NT2/D1 (cell line): ENCODE measurements at places on chromosomes 2 and 18.
A peak's percentile ranks its signal among the peaks of the same experiment; 100 is the strongest.

GRCh38 chr2:112579241-112579640 lies 5.2 kb upstream of the CHCHD5 start:
- DNase-seq = no peak

DNA sequence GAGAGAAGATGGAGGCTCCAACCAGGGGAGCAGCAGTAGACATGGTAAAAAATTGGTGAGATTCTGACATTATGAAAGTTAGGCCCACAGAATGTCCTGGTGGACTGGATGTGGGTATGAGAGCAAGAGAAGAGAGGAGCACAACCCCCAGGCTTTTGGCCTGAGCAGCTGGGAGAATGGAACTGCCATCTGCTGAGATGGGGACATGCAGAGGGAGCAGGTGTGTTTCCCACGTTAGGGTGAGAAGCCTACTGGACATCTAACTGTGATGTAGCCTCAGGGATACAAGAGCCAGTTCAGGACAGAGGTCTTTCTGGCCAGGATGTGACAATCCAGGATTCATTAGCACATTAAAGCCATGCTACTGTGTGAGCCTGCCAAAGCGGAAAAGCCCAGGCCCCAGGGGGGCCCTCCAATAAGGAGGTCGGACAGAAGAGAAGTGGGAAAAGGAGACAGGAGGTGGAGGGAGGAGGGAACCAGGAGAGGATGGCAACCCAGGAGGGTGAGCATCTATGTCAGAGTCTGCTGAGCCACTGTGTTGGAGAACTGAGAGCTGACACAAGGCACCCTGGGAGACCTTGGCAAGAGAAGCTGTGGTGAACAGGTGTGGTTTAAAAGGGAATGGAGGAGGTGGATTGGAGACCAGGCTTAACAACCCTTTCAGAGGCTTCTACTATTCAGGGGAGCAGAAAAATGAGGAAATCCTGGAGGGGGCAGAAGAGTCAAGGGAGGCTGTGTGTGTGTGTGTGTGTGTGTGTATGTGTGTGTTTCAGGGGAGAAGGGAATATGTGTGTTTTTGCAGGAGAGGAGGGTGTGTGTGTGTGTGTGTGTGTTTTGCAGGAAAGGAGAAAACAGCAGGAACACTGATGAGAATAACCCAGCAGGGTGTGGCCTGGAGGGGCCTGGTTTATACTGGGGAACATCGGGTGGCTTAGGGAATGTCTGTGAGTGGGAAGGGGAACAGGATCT lies 10.5 kb downstream of the CYB5A start:
- DNase-seq = peak; percentile 77

DNA sequence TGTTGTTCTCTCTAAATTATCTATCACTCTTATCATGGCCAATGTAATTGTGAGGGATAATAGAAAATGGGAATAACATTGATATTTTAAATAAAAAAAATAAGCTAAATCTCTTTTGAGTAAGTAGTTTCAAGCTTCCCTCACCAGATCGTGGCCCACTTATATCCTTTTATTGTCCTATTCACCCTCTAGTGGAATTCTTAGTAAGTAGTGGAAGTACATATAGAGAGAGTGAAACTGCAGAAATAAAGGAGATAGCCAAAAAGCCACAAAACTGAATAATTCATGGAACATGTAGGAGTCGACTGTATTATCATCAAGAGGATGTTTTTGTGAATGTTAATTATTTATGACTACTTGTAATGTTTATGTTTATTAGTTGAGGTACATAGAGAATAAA lies 66.1 kb upstream of the DTNA start:
- no peak for DNase-seq

GRCh38 chr18:32333781-32334180 lies 136.9 kb downstream of the GAREM1 start:
- DNase-seq = no peak

DNA sequence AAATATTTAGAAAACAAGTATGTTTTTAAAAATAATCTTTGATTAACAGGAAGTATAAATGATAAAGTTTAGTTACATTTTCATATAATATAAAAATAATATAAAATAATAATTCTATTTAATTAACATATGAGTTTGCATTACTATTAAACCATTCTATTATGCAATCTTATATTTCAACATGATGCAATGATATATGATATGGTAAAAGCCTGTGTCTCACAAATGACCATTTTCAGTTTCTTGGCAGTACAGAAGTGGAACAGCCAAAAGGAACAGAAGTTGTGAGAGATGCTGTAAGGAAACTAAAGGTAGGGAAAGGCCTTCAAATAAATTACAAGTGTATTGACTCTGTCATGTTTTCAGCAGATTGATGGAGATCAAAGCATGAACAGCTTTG lies 230.8 kb downstream of the GULP1 start:
- no peak for DNase-seq

DNA sequence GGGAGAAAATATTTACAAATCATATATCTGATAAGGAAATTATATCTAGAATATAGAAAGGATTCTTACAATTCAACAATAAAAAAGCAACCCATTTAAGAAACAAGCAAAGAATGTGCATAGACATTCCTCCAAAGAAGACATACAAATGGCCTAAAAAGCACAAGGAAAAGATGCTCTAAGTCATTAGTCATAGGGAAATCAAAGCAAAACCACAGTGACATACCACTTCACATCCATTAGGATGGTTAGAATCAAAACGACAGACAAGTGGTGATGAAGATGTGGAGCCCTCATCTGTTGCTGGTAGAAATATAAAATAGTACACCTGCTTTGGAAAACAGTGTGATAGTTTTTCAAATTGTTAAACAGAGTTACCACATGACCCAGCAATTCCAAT lies 48.2 kb downstream of the MAPRE2 start:
- DNase-seq = no peak

- peak; percentile 63 for DNase-seq
These were observed 26.1 kb downstream of the MPHOSPH10 start for GRCh38 chr2:71156573-71156972.

- no peak for DNase-seq
These were observed 25.8 kb upstream of the DTNB start for GRCh38 chr2:25699216-25699615.

DNA sequence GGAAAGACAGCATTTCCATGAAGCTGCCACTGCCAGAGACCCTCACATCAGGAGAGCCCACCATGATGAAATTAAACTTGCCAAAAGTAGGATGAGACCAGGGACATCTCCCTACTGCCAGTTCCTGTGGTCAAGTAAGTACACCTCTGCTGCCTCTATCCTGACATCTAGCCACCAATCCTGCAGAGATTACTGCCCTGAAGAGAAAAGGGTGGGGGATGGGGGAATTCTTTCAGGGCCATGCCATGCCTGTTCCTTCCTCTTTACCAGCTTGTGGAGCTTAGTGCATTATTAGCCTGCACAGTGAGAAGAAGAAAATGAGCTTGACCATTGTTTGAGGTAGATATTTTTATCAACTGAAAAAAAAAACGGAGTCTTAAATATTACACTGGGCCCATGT lies 397.2 kb upstream of the CDH2 start:
- no peak for DNase-seq

DNA sequence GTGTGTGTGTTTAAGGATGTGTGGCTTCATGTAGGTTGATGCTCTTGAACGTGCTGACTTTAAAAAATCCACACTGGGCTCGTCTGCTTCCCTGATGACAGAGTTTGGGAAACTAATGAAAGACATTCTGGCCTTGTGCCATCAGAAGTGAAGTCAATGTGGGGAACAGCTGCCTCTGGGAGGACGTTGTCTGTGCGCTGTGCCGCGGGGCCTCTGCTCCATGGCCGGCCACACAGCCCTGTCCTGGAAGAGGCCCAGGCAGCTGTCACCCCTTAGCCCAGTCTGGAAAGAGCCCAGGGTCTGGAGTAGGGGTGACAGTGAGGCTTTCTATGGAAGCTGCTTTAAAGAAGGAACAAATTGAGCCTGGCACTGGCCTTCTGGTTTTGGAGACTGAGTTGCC lies 155.8 kb downstream of the SH3RF3 start:
- no peak for DNase-seq

DNA sequence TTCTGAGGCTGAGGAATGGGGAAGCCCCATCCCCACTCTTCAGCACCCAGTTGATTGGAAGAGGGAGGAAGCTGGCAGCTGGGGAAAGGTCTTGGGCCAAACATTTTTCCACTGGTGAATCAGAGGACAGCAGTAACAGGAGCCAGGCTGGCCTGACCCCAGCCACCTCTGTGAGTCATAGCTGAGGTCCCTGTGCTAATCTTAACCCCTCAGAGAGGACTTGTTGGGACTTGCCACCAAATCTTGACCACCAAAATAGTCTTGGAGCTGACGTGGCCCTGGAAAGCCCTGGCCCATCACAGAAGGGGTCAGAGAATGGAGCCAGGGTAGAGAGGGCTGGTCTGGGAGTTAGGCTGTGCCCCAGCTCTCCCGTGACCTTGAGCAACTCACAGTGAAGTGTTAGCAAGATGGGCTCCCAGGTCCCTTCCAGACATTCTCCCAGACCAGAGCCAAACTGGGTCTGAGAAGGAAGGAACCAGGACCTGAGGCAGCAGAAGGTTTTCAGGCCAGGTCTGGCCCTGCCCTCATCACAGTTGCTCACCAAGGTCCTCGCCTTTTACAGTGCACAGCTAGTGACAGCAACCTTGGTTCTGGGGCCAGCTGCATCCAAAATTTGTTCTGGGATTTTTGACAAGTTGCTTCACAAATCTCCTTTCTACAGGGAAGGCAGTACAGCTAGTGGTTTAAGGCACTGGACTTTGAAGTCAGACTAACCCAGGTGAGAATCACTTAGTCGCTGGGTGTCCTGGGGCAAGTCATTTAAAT lies 266.6 kb downstream of the CYP26B1 start:
- DNase-seq = no peak

DNA sequence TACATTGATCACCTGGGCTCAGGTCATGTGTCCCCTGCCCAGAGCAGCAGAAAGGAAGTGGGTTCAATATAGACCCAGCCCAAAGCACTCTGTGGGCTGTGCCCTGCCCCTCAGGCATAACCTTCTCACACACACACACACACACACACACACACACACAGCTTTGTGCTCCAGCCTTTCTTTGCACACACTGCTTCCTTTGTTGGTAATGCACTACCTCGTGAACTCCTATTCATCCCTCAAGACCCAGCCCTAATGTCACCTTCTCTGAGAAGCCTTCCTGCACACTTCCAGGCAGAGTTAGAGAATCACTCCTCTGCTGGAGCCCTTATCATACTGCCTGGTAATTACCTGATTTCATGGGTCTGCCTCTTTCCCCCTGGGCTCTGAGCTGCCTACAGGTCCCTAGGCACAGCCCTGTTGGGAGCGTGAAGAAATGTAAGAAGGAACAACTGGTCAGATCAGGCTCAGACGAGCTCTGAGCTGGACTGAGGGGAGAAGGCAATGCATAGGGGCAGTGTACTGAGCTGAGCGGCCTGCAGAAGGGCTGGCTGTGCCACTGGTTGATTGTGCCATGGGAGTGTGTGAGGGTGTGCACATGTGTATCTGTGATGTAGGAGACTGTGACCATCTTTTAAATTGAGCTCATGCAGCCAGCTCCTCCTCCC lies 210.3 kb downstream of the GLI2 start:
- DNase-seq = no peak

DNA sequence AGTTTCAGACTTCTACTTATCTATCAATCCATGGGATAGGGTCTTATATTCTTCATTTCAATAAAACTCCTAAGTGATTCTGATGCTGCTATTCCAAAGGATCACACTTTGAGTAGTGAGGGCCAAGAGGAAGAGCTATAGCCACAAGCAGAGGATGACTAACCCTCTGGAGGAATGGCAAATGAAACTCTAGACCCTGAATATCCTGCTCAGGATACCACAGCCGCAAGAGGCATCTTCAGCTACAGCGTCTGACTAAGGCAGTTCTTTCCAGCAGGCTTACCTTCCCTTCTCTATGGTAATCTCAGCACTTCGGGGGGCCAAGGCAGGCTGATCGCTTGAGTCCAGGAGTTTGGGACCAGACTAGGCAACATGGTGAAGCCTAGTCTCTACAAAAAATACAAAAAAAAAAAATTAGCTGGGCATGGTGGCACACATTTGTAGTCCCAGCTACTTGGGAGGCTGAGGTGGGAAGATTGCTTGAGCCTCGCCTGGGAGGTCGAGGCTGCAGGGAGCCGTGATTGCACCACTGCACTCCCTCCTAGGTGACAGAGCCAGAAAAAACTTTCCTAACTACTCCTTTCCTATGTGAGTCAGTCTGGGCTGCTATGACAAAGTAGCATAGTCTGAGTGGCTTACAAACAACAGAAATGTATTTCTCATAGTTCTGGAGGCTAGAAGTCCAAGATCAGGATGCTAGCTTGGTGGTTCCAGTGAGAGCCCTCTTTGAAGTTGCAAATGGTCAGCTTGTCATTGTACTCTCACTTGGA lies 371.9 kb downstream of the IRS1 start:
- DNase-seq = no peak

- DNase-seq = peak; percentile 60
These were observed 21.3 kb downstream of the COMMD1 start for GRCh38 chr2:61926531-61927477.

DNA sequence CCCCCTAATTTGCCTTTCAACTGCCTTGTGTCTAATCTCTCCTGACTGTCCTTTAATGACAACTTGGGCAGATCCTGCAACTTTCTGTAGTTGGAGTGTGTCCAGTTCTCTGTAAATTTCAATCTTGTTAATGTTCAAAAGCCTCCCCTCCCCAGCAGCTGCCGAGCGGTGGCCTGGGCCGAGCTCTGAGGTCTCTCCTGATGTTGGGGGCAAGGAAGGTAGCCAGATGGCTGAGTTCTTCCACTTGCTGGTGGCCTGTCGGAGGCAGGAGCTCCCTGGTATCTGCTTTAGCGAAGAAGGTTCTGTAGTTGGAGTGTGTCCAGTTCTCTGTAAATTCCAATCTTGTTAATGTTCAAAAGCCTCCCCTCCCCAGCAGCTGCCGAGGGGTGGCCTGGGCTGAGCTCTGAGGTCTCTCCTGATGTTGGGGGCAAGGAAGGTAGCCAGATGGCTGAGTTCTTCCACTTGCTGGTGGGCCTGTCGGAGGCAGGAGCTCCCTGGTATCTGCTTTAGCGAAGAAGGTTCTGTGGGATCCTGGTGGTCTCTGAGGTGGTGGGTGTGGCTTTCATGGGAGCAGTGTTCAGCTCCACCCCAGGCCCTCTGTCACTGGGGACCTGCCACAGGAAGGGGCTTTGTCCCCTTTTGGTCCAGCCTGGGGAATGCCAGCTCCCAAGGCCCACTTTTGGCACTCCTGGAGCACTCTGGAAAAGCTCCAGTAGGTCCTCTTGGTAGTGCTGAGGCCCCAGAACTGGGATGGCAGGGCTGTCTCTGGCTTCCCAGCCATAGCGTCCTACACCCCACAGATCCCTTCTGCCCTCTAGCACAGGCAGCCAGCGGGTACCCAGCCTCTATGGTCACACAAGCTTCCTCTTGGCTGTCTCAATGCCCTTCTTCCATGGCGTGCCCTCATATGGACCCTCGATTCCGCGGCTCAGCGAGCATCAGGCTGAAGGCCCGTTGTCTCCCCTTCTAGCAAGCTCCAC lies 211.9 kb downstream of the ALPK2 start:
- no peak for DNase-seq
